Activated T-cell treated with anti-CD3 and anti-CD28 coated beads for 24 hours (primary cell): ENCODE measurements at places on chromosomes 5 and 9.

GRCh38 chr9:107215381-107215780 is 67.7 kb upstream of the RAD23B start:
- DNase-seq, result no peak

GRCh38 chr5:126753227-126753626 is 23.7 kb upstream of the LMNB1 start:
- DNase-seq, result no peak

DNA sequence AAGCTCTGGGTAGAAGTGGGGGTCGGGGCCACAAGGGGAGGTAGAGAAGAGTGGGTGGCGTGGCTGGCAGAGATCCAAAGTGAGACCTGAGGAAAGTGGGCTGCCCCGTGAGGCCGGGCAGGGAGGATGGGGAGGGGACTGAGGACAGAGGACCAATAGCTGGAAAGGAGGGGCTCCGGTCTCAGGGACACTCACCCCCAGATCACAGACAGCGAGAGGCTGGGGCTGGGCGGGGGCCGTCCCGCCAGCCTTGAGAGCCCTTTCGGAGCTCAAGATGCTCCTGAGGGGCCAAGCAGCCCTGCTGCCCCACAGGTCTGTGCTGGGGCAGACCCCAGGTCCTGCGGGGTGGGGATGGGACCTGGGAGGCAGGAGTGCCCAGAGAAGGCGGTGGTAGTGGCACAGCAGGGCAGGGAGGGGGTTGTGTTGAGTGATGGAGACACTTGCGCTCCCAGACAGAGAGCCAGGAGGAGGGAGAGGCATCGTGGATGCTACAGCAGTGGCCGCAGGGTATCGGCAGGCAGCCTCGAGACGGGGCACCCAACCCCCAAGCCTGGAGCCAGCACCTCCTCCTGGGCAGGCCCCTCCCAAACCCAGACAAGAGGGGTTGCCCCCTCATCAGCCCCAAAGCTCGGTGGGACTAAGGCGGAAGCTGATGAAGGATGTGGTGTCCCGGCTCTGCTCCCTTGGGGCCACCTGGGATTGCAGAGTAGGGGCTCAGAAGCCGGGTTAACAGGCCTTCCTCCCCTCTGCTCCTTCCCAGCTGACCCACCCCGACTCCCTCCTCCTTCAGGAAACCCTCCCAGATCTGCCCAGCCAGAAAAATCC is 3.4 kb downstream of the SARDH start:
- DNase-seq, result no peak

DNA sequence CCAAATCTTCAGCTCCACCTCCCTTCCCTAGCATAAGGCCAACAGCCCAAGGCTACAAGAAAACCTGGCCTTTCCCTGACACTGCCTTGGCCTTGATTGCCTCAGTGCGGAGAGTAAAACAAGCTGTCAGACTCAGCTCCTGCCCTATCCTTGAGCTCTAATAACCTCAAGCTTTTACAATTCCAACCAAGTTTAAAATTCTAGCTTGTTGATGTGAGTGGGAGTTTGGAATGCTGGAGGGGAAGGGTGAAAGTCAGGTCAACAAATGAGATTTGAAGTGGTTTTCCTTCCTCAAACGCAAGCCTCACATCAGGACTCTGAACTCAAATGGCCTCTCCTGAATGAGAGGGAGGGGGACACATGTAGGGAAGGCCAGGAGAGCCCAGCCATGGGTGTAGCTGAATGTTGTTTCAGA is 197.0 kb upstream of the VLDLR start:
- DNase-seq, result no peak

- DNase-seq, result no peak
These were observed 108.8 kb upstream of the RAPGEF1 start for GRCh38 chr9:131848570-131849160.

DNA sequence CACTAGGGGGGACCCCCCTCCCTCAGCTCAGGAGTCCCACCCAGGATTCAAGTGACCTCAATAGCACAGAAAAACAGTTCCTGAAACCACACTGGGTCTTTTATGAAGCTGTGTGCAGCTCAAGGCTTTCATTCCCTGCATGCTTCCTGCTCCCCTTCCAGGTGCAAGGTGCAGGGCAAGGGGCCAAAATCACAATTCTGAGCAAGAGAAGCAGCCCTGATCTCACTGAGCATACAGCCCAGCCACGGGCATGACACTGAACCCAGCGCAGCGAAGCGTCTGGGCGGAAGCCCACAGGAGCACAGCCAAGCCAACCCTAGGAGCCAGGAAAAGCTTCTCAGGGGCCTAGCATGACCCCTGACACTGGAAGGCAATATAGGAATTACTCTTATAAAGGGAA is 62.9 kb downstream of the IRX2 start:
- no peak for DNase-seq

DNA sequence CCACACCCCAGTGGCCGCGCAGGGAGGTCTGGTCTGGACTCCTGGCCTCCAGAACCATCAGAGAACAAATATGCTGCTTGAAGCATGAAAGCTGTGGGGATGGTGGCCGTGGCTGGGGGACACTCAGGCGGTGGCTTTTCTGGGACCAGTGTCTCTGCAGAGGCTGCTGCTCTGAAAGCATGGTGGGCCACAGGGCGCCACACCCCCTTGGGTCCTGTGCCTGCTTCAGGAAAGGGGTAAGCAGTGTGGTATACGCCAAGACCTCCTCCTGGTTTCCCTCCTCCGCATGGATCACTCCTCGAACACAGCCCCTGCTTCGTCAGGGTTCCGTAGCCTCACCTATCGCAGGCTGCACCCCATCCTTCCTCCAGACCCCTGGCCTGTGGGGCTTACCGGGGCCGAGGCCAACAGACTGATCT is 19.7 kb upstream of the TERT start:
- no peak for DNase-seq

GRCh38 chr9:79637177-79637925 is 65.6 kb downstream of the TLE4 start:
- DNase-seq, result no peak
